ENCODE measurements at places on chromosomes 2 and 18. TPM values are rescaled to one million over a fixed set of nuclear protein-coding genes. Genes with fewer than 3 reads are reported as not detected.

The TRIM43B gene
- not detected for total RNA-seq

The DSC3 gene
- 3.0 TPM for total RNA-seq

The TSPYL6 gene
- total RNA-seq = 0.14 TPM

The MTLN gene
- total RNA-seq = 91.3 TPM

The REEP1 gene
- 20.9 TPM for total RNA-seq

The FBLN7 gene
- total RNA-seq = 5.1 TPM

The ABCB11 gene
- not detected for total RNA-seq

The KCNS3 gene
- total RNA-seq = 33.6 TPM

The IL36RN gene
- not detected for total RNA-seq

The UGT1A10 gene
- total RNA-seq = not detected

The FLACC1 gene
- total RNA-seq = 4.2 TPM

The UGT1A1 gene
- total RNA-seq = not detected

The ANO7 gene
- 1.2 TPM for total RNA-seq

The SNORC gene
- total RNA-seq = 0.41 TPM

The UGT1A5 gene
- total RNA-seq = not detected

The MERTK gene
- 69.9 TPM for total RNA-seq

The MLPH gene
- total RNA-seq = 7.4 TPM

The SDC1 gene
- total RNA-seq = 3.1 TPM

The NAT8 gene
- not detected for total RNA-seq

The ACTG2 gene
- 325 TPM for total RNA-seq

The TP53I3 gene
- total RNA-seq = 13.0 TPM

The NCOA1 gene
- total RNA-seq = 34.9 TPM

The ALLC gene
- 1.1 TPM for total RNA-seq

The CREG2 gene
- total RNA-seq = not detected

The CHRNG gene
- total RNA-seq = not detected

The QPCT gene
- total RNA-seq = 6.8 TPM

The SIX3 gene
- 0.14 TPM for total RNA-seq

The EGR4 gene
- total RNA-seq = not detected

The KCNIP3 gene
- 22.1 TPM for total RNA-seq

The KCNG2 gene
- not detected for total RNA-seq

The INPP5D gene
- 49.7 TPM for total RNA-seq

The CFC1 gene
- total RNA-seq = not detected

The SPAST gene
- 13.6 TPM for total RNA-seq

The IL36B gene
- not detected for total RNA-seq

The LIMS4 gene
- 24.6 TPM for total RNA-seq

The DRC1 gene
- total RNA-seq = not detected

The POTEJ gene
- total RNA-seq = not detected

The LYPD6 gene
- total RNA-seq = 0.27 TPM

The SRD5A2 gene
- total RNA-seq = not detected

The DDX1 gene
- 58.3 TPM for total RNA-seq

The IL1R2 gene
- total RNA-seq = 47.7 TPM

The UGT1A4 gene
- not detected for total RNA-seq

The HTR2B gene
- total RNA-seq = 2.8 TPM

The RGPD3 gene
- total RNA-seq = 1.1 TPM

The UGT1A8 gene
- total RNA-seq = not detected

The CYRIA gene
- total RNA-seq = 12.5 TPM

The L3MBTL4 gene
- 0.27 TPM for total RNA-seq

The DOK6 gene
- 2.0 TPM for total RNA-seq

The TM4SF20 gene
- total RNA-seq = not detected

The HNMT gene
- 67.2 TPM for total RNA-seq

The TMEM178A gene
- total RNA-seq = 5.4 TPM

The DAW1 gene
- total RNA-seq = 1.2 TPM

The AP1S3 gene
- total RNA-seq = 0.95 TPM

The EN1 gene
- total RNA-seq = not detected

The SERPINB10 gene
- total RNA-seq = not detected

The PRKAG3 gene
- 0.28 TPM for total RNA-seq

The SLC4A5 gene
- 9.5 TPM for total RNA-seq
